Suppressor macrophage treated with lipopolysaccharide for 4 hours (primary cell): ENCODE measurements at places on chromosomes 3 and 15.

GRCh38 chr3:194854206-194854605 lies 168.5 kb downstream of the FAM43A start:
- no peak for DNase-seq

DNA sequence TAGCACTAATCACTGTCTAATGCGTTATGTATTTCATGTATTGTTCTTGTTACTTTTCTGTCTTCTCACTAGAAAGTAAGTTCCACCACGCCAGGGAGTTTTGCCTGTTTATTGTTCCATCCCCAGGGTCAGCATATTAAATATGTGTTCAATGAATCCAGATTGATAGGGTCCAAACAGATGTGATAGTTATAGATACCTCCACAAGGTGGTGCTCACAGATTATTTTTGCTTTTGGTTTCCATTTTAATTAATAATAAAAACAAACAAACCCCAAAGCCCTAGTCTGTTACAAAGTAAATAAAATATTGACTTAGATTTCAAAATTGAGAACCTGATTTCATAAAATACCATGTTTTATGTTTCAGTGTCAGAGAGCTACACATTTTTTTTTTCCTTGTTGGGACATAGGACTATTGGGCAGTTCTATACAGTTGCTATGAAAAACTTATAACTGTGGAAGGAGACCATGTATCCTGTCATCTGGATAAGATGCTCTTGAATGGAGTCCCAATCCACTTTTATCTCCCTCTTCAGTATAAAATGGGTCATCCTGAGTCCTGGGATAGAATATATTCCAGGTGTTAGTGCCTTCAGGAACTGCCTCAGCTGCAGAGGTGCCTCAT lies 12.4 kb downstream of the OTOL1 start:
- peak; percentile 12 for DNase-seq

DNA sequence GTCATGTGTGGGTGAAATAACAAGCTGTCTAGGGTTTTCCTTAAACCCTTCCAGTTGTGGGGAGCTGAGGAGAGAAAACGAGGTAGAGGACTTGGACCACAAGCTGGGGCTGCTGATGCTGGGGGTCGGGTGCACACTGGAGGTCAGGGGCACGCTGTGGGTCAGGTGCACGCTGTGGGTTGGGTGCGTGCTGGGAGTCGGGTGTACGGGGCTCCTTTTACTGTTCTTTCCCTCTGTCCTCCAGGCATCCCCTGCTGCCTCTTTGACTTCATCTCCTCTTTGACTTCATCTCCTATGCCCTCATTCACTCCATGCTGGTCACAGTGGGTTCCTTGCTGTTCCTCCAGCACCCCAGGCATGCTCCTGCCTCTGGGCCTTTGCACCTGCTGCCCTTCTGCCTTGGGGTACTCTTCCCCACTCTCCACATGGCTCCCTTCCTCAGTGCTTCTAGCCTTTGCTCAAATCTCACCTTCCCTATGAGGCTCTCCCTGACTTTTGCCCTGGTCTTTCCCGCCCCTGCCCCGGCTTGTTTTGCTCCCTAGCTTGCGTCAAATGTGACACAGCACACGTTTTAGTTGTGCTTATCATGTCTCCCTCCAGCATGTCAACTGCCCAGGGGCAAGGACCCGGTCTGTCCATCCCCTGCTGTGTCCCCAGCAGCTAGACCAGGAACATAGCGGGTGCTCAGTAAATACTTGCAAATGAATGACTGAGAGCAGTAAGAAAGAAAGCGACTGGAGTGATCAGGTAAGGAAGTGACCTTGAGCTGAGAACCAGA lies 45.4 kb downstream of the WNT7A start:
- no peak for DNase-seq

DNA sequence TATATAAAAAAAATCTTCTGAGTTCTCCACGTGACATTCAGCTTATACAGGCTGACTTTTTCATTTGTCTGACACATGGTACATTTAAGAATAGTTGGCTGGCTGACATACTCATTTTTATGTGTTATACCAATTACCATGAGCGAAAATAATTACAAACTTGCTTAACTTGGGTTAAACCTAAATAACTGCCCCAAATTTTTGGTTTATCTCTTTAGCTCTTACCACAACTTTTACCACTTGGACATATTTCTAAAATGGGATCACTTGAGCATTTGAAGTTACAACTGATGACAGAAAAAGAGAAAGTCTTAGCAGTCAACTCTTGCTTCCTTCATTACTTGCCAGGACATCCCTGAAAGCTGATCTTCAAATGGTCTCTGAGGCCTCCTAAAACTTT lies 618.1 kb downstream of the RBMS3 start:
- DNase-seq: no peak

DNA sequence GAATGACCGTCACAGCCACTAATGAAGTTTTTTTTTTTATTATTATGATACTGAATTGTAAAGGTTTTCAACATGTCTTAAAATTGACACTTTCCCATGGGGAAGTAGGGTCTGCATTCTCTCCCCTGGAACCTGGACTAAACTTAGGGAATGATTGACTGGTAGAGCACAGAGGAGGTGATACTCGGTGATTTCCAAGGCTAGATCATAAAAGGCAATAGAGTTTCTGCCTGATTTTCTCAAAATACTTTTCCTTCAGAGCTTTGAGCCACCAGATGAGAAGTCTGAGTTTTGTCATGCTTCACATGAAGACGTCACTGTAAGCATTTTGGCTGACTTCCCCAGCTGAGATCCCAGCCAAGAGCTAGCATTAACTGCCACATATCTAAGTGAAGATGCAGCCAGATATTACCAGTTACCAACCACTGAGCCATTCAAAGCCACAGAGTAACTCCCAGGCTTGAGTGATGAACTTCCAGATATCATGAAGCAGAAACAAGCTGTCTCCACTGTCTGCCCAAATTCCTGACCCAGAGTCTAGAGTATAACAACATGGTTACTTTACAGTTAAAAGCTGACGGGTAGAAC lies 105.8 kb downstream of the LSAMP start:
- DNase-seq: no peak

GRCh38 chr3:29141197-29141917 lies 139.5 kb upstream of the RBMS3 start:
- no peak for DNase-seq

GRCh38 chr3:135172191-135172869 lies 377.3 kb downstream of the EPHB1 start:
- DNase-seq: no peak

- no peak for DNase-seq
Observed at GRCh38 chr15:100713163-100713867, 110.9 kb downstream of the ASB7 start.
